ENCODE measurements at places on chromosomes 2 and 18.
A peak's percentile ranks its signal among the peaks of the same experiment; 100 is the strongest.

GRCh38 chr2:101630224-101630949 lies 67.1 kb upstream of the MAP4K4 start:
- DNase-seq, result no peak

- DNase-seq, result no peak
Observed at GRCh38 chr2:40886655-40887054, 434.8 kb upstream of the SLC8A1 start.

DNA sequence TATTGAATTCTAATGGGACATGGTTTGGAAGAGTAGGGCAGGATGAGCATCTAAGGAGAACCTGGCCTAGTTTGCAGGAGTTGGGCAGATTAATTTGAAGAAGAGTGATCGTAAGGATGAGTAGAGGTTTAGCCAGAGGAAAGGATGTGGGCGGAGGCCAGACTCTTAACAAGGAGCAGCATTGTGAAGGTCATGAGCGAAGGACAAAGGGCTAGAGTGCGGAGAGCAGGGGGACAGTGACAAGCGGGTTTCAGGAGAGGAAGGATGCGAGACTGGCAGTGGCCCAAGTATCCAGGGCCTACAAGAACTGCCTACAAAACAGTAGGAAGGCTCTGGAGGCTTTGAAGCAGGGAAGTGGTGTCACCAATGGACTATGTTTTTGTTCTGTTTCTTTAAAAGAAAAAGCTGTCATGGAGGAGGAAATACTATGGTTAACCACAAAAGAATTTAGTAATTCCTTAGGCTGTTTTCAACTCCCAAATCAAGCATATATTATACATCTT lies 20.1 kb downstream of the SLC66A3 start:
- DNase-seq, result peak; percentile 52

- DNase-seq, result no peak
Observed at GRCh38 chr2:25202275-25202674, 33.9 kb upstream of the POMC start.

DNA sequence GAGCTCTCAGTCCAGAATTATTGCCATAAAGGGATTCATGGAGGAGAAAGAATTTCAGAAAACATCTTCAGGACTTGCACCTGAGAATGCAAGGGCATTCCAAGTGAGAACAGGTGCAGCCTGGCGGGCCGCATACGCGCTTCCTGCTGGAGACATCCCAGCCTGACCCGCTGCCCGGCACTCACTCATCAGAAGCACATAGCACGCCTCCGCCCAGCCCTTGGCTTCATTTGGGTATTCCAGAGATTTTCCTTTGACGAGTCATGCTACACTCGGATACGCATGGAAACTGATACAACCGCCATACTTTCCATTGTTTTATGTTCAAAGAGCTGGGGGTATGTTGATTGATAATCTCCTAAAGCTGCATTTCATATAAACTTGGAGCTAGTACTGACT lies 228.0 kb upstream of the ID2 start:
- DNase-seq, result no peak

GRCh38 chr2:37664231-37664643 lies 7.2 kb downstream of the CDC42EP3 start:
- no peak for DNase-seq

- peak; percentile 24 for DNase-seq
Observed at GRCh38 chr18:57959278-57959677, 84.7 kb upstream of the NEDD4L start.

DNA sequence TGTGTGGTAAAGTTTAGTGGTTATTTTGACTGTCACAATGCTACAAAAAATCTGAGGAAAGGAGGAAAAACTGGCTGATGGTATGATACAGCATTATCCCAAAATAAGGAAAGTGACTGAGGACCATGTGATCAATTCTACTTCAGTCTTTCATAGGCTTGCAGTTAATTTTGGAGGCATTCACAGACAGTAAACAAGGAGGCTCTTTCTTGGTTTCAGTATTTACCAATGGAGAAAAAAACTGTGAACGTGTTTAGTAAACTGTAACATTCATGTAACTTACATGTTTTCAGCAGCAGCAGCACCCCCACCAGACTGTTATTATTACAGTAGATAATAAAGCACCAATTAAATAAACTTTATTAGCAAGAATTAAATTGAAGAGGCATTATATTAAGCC lies 50.0 kb downstream of the PAX3 start:
- no peak for DNase-seq

DNA sequence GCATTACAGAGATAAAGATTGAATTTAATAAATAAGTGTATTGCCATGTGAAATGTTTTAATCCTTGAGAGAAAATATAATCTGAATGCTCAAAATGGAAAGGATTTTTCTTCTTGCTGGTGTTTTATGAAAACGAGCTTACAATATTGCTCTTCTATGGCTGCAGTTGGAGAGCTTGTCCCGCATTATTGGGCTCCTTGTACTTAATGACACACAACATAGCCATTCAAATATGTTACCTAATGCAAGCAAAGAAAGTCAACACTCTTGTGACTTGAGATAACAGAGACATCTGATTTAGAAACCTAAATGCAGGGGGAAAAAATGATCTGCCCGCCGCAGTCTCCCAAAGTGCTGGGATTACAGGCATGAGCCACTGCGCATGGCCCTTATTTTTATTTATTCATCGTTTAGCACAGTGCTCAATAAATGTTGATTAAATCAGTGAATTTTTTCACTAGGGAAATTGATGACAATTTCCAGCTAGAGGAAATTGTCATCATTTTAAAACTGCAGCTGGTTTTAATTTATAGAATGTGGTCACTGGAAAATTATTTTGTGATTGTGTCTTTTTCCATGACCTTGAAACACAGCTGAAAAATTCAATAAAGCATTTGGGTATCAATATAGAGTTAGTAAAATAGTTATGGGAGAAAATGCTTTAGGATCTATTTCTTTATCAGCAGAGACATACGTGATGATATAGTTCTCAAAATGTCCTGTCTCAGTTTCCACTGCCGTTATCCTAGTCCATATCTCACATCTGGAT lies 2.4 kb upstream of the PRKD3 start:
- DNase-seq, result no peak

DNA sequence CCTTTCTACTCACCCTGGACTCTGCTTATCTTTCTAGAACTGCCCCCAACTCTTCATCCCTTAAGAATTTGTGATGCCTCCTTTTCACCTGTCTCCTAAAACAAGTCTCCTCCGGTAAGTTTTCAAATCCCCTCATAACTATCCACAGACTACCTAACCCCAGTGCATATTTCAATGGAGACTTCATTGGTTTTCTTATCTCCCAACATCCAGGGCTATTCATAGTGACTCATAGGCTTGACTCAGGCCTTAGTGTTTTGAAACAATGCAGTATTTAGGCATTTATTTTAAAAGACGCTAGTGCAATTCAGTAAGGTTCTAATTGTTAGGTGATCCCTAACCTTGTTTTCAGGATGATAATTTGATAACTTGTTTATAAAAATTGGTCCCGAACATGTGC lies 399.2 kb downstream of the CPS1 start:
- peak; percentile 81 for DNase-seq

DNA sequence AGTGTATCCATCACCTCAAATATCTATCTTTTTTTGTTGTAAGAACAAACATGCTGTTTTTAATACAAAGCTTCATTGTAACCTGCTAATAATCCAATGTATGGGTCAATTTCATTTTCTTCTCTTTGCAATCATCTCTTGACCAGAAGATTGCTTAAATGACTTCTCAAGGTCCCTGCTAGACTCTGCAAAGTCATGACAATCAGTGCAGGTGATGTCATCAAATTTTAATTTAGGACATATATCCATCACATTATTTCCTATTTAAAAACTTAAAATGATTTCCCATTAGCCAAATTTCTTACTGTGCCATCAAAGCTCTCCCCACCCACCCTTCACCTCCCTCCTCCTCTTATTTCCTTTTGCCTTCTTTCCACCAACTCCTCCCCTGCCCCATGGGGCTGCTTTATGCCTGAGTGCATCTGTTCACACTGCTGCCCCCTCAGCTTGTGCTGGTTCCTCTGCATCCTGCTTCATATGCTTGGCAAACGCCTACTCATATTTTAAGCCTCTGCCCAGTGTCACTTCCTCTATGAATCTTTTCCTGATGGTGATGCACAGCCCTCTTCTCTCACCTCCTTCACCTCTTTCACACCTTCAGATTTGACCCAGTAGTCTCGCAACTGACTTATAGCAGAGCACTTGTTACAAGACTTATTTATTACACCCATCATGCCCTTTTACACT lies 20.3 kb downstream of the PLEK start:
- DNase-seq, result peak; percentile 22

GRCh38 chr2:30323499-30323898 lies 92.2 kb downstream of the LBH start:
- DNase-seq, result no peak

GRCh38 chr2:139079311-139079710 lies 299.1 kb upstream of the NXPH2 start:
- no peak for DNase-seq

- no peak for DNase-seq
Observed at GRCh38 chr2:97936199-97936598, 59.5 kb downstream of the TMEM131 start.

DNA sequence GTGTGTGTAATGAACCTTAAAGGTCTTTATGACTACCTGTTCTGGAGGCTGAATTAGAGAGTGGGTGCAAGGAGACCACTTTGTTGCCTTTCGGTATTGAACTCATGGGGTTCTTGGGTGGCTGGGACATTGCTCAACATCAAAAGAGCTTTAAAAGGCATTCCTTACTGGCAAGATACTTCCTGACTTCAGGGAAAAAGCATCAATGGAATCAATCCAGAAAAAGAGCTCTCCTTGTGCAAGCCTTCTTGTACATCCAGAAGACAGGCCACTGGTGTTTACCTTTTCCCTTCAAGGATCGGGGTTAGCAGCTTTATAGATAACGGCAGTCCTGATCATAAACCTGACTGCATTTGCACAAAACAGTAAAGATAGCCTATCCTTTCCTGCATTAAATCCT lies 9.5 kb downstream of the PNO1 start:
- DNase-seq, result no peak

- DNase-seq, result no peak
Observed at GRCh38 chr2:82998781-82999180, 1460.3 kb downstream of the SUCLG1 start.

DNA sequence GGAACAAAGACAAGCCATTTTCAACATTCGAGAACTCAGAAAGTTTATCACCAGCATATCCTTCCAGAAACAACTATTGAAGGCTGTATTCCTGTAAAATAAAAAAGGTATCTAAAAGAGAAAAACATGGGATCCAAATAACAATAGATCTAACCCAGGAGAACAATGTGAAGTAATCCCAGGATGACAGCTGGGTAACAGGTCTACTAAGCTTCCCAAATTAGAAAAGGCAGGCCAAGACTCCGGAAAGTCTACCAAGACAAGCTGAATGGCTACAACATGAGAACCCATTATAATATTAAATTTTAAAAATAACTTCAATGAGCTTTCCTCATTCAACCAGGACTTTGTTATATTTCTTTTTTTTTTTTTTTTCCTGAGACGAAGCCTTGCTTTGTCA lies 6.5 kb downstream of the PIAS2 start:
- no peak for DNase-seq

DNA sequence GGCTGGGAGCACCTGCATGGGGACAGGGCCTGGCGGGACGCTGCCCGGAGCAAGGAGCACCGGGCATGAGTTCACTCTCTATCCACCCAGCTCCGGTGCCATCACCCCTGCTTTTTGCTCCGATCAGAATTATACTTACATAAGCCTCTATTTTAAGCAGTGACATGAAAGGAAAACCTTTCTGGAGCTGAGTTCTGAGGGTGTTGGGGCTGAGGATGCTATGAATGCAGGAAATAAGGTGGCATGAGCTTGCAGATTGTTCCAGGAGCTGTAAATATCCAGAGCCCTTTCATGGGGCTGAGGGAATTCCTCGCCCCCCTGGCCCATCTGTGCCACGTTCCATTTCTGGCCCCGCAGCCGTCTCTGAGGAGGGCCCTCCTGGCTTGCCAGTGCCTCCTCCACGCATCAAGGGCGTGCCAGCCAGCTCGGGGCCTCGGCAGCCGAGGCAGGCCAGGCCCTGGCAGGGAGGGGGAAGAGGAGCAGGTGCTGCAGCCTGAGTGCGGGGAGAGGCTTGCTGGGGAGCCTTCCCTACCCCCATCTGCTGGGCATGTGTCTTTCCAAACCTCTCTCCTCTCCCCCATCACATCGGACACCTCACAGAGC lies 91.7 kb upstream of the MCFD2 start:
- DNase-seq, result no peak
